T-helper 2 cell (primary cell): ENCODE measurements at places on chromosomes 4 and X.

DNA sequence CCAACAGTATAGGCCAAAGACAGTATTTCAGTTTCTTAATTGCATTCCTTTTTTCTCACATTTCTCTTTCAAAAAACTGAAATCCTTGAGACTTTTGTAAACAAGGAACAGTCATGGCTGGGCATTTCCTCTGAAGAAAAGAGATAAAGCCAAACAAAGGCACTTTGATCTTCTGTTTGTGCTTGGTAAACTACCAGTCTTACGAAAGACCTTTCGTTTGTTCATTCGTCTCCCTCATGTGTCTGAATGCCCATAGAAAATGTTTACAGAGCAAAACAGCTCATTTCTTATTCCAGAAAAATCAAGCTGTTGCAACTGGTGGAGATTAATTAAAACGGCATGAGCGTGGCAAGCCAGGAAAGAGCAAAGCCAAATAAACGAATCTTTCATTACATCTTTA, 178.0 kb downstream of the GASK1B start:
- no peak for DNase-seq

DNA sequence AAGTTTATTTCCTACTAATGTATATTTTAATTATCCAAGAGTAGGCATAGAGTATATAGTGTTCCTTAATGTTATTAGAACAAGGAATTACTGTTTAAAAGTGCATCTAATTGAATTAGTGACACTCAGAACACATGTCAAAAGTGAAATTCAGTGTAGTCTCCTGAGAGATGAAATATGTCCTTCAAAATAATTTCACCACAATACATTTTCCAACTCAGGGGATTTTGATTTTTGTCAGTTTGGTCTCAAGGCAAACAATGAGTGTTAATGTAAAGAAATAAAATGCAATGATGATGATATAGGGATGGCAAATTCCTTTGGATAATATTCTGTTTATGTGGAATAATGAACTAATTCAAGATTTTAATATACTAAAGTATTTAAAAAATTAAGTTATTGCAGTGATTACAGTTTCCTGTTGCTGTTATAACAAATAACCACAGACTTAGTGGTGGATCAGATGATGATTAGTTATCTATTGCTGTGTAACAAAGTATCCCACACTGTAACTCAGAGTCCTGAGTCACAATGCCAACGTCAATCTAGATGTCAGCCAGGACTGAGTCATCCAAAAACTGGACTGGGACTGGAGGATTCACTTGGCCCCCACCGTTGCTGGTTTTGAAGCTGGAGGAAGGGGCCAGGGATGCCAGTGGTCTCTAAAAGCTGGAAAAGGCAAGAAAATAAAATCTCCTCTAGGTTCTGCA, 148.0 kb upstream of the SLC7A11 start:
- no peak for DNase-seq

DNA sequence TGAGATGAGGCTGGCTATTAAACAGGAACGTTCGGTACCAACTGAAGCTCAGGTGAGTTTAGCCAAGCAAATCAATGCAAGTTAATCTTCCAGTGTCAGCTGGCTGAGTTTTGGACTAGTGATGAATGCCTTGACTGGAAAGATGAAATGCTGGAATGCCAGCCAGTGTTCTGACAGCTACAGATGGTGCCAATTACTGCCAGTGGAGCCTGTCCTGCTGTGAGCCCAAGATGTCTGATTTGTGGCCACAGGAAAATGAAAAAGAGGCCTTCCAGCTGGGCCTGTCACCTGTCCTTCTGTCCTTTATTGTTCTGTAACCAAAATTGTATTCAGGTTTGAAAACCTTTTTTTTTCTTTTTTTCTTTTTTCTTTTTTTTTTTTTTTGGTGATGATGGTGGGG, 223.1 kb downstream of the AFF2 start:
- no peak for DNase-seq

DNA sequence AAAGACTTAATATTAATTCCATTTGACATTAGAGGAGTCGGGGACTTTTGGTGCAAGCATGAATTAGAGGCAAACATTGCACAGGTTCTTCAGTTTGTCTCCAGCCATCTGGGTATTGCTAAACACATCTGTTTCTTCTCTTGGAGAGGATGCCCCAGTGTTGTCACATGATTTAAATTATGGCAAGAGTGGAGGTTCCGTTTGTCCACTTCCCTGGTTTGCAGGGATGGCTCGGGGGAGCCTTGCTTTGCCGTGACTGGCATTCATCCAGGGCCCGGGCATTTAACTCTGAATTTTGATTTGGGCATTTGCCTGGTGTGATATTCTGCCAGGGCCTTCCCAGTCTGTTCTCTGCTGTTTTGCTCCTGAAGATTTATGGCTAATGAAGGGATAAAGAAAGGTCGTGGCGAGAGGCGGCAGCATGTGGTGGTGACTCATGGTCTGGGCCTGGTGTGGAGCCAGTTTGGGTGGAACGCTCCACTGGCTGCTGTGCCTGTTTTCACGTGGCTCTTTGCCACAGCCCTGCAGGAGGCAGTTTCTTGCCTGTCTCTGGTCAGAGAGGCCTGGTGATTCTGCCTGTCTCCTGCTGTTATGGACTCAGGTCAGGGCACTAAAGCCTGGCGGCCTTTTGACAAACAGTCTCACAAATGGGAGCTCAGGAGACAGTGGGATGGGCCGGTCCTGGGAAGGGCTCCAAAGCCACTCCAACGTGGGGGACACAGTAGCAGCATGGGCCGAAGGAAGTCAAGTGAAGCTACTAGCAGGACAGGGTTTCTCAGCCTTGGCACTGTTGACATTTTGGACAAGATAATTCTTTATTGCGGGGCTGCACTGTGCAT, 99.4 kb upstream of the PGRMC2 start:
- no peak for DNase-seq

GRCh38 chr4:178339769-178340168, 897.5 kb upstream of the AGA start:
- DNase-seq = no peak

GRCh38 chr4:130257271-130257670, 1161.3 kb downstream of the C4orf33 start:
- no peak for DNase-seq

DNA sequence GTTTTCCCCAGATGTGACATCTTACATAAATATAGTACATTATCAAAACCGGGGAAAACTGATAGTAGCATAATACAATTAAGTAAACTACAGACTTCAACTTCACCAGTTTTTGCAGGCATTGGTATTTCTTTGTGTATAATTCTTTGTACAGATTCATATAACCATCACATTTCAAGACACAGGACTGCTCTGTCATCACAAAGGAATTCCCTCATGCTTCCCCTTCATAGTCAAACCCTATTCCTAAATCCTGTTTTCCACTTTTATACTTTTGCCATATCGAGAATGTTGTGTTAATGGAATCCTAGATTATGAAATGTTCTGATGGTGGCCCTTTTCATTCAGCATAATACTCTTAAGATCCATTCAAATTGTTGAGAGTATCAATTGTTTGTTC, 36.0 kb downstream of the STIM2 start:
- no peak for DNase-seq

DNA sequence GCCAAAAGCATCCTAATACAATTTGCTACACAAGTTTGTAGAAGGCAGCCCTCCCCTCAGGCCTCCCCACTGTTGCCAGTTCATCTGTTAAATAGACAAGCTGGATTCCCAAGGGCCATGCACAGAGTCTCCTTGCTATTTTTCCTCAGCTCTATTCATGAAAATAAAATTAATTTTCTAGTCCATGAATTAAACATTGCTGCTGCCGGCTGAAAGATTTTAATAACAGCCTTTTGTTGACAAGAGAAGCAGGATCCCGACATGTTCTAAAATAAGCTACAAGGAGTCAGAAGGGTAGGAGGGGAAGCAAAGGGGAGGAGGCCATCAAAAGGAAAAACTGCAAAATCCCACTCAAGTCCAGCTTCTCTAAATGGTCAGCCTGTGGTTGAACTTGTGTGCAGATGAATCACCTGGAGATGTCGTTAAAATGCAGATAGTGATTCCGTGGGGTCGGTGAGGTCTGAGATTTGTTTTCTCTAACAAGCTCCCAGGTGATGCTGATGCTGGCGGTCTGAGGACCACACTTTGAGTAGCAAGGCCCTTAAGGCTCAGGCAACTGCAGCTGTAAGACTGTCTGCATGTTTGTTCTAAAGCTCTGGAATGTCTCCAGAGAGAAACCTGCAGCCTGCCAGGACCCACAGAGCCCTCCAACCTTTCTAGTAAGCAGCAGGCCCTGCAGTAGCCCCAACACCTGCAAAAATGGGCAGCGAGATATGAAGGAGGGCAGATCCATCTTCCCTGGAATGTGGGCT, 9.4 kb downstream of the SCD5 start:
- no peak for DNase-seq

DNA sequence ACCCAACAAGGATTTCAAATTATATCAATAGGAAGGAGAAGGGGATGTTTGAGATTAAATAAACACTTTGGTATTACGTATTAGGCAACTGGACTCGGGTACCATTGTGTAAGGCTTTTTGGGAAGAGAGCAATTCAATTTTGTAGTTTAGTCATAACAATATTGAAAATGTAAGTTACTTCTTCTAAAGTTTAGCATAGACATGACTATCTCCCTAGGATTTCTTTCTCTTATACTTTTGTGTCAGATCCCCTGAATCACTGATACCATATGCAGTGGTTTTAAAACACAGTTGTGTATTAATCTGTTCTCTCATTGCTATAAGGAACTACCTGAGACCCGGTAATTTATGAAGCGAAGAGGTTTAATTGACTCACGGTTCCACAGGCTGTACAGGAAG, 123.8 kb upstream of the FAM9C start:
- no peak for DNase-seq

DNA sequence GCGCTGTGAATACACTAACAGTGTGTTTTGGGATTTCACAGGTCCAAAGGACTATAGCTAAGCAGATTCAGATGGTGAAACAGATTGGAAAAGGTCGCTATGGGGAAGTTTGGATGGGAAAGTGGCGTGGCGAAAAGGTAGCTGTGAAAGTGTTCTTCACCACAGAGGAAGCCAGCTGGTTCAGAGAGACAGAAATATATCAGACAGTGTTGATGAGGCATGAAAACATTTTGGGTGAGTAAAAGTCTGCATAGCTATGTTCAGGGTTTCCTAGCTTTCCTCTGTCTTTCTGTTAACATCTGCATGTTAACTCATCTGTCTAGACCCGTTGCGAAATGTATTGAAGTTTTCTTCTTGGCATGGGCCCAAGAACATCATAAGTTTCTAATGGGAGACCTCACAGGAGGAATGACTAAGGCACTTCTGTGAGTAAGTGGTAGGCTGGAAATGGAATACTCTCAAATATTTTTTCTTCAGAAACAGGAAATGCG, 372.1 kb downstream of the BMPR1B start:
- no peak for DNase-seq

DNA sequence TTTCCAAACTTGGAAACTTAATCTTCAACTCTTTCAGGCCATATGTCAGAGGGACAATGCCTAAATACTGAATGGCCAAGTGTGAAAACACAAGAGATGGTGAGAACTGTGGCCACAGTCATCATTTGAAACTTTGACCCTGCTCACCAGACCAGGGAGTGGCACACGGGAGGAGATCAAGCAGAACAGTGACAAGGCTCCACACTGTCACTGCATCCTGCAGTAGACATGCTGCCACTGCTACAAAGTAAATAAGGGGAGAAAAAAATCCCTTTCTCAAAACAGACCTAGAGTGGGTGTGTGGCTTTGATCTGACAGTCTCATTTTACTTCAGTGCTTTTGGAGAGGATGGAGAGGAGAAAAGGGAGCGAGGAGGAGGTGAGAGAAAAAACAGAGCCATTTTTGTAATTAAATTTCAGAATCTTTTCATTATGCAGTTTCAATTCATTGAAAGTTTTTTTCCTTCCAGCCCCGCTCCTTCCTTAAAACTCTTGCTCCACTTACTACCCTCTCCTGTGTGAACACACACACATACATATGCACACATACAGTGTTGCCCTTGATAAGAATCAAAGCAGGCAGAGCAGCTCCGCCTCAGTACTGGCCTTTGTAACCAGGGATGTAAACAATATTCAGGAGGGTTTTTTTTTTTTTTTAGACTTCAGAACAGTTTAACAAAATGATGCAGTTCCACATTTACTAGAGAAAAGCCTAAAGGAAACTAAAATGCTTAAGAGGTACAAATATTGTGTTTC, 34.4 kb downstream of the NEXMIF start:
- DNase-seq = no peak

GRCh38 chr4:122739174-122739573, 6.7 kb downstream of the BBS12 start:
- DNase-seq = no peak

- DNase-seq = no peak
These were observed 239.2 kb downstream of the DKK2 start for GRCh38 chr4:106796876-106797275.

GRCh38 chr4:42729505-42730237, 72.8 kb upstream of the ATP8A1 start:
- DNase-seq = no peak

DNA sequence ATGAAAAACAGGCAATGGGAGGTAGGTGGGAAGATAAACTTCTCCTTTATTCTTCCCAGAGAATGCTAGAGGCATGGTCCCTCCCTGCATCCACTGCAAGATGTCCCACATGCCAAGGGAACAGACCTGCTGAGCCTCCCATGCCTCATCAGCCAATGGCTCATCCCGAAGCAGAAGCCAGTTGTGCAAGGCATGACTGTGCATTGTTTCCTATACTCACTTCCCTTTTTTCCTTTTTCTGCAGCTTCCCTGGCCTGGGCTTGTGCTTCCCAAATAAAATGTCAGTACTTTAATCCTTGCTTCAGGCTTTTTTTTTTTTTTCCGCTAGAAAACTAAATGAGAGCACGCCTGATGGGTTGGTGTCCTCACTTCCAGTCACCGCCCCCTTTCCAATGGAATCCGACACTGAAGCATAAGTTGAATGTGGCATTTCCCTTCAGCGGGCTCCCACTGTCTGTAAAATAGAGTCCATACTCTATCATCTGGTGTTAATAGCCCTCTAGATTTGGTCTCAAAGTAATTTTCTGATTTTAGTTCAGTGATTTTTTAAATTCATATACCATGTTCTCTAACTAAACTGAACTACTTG, 239.0 kb upstream of the JADE1 start:
- DNase-seq = no peak

GRCh38 chrX:22164770-22165388, 107.8 kb upstream of the CBLL2 start:
- no peak for DNase-seq

GRCh38 chr4:67714248-67714583, 13.3 kb upstream of the UBA6 start:
- DNase-seq = no peak

GRCh38 chr4:34466411-34466810, 1777.9 kb downstream of the ARAP2 start:
- no peak for DNase-seq

- DNase-seq = no peak
These were observed 17.5 kb downstream of the TRAPPC2 start for GRCh38 chrX:13716905-13717304.

DNA sequence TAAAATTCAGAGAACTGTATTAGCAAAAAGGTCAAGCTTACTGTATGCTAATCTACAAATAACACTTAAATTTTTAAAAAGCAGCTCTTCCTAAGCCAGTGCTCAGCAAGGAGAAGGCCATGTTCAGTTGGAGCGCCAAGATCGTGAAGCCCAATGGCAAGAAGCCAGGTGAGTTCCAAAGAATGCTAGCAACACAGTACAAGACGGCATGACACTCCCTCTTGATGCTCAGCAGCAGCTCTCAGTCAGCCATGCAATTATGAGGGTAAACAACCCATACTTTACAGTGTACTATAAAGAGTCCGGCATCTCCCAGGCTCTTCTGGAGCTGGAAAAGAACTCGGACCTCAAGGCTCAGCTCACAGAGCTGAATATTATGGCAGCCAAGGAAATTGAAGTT, 34.9 kb downstream of the STX18 start:
- no peak for DNase-seq

- DNase-seq = no peak
These were observed 16.4 kb downstream of the EPHA5 start for GRCh38 chr4:65653740-65654361.

GRCh38 chrX:150766351-150767044, 73.3 kb downstream of the MTMR1 start:
- DNase-seq = no peak
